Activated CD4-positive, alpha-beta memory T cell treated with anti-CD3 and anti-CD28 coated beads, Interleukin-2, amount 10 ng/mL, durations not matched to agents 7 days and 5 days (primary cell): ENCODE measurements at places on chromosomes 4 and X. TPM values are rescaled to one million over a fixed set of nuclear protein-coding genes. Genes with fewer than 3 reads are reported as not detected.

DNA sequence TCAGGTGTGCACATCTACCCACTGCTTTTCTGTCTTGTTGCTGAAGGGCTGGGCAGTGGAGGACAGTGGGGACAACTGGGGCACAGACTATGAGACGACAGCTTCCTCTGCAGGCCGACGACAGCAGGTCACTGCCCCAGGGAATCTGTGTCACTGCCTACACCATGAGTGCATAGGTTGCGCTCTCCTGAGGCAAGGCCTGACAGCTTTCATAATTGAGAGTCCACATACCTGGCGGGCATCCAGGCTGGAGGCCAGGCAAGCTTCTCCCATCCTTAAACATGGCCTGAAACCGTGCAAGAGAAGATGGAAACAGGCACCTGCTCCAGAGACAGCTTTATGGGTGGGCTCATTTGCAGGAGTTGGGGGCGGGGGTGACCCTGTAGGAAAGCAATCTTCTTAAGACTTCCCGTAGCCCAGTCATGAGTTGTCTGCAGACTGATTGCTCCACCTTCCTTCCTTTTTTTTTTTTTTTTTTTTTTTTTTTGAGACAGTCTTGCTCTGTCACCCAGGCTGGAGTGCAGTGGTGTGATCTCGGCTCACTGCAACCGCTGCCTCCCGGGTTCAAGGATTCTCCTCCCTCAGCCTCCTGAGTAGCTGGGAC lies 2.9 kb downstream of the ANOS1 start:
- H3K27ac ChIP-seq, result no peak overlapping the region
- H3K4me3 ChIP-seq, result no peak overlapping the region
- H3K27me3 ChIP-seq, result peaks cover 24% of the 10 kb centered on the region
- no peaks in the 10 kb centered on the region for H3K36me3 ChIP-seq
- no peak for DNase-seq

DNA sequence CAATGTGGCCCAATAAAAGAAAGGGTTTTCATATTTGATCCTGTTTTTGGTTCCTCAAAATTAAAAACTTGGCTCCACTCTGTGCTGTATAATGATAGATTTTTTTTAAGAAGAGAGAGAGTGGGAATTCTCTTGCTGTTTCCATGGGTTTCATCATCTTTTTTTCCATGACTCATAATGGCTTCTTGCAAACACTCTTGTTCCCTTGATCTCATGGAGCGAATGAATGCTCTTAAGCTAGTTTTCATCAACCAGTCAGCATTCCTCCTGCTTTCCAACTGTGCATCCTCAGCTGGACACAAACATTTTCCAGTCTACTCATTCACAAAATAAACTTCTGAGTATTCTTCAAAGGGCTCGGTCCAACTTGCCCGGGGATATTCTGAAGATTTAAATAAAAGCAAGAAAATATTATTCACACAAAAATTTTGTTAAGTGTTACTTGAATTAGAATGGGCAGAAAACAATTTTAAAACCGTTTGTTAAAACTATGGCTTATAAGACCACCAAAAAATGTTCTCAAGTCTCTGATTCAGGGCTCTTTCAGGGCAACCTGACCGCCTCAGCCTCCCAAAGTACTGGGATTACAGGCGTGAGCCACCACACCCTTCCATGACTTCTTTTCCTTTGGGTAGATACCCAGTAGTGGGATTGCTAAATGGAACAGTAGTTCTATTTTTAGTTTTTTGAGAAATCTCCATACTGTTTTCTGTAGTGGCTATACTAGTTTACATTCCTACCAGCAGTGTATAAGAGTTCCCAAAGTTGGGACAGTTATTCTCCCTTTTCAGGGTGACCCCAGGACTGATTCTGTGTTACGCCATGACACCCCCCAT lies 64.7 kb downstream of the TMEM156 start:
- H3K4me1 ChIP-seq, result peaks cover 3% of the 10 kb centered on the region
- no peak overlapping the region for H3K4me3 ChIP-seq
- no peak overlapping the region for H3K27ac ChIP-seq
- peaks cover 74% of the 10 kb centered on the region for H3K36me3 ChIP-seq
- no peak for DNase-seq

The CAPN6 gene
- not detected for total RNA-seq

The CLGN gene
- not detected for total RNA-seq

DNA sequence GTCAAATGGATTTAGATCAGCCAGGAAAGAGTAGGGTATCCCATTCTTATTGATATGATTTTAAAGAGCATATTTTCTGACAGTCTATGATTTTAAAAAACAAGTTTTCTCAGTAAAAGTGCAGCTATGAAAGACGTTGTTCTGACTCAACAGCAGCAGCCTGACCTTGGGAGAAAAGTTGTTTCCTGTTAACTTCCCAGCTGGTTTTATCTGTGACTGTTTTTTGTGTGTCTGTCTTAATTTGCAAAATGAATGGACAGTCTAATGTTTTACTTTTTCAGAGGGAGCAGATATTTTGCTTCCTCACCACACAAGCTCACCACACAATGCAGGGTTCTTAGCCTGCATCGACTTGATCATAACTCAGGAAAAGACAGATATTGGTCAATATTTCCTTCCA lies 764 bp upstream of the MTHFD2L start:
- peaks cover 20% of the 10 kb centered on the region for H3K4me1 ChIP-seq
- peak overlapping the region; percentile 83 for H3K4me3 ChIP-seq
- H3K36me3 ChIP-seq, result peaks cover 17% of the 10 kb centered on the region
- no peak overlapping the region for H3K27ac ChIP-seq
- peaks cover 27% of the 10 kb centered on the region for H3K27me3 ChIP-seq

- no peaks in the 10 kb centered on the region for H3K27me3 ChIP-seq
- no peak overlapping the region for H3K27ac ChIP-seq
Observed at GRCh38 chr4:168384437-168385141, 66.0 kb upstream of the DDX60 start.

The FAM9C gene
- not detected for total RNA-seq

GRCh38 chrX:15714529-15714928 lies 23.5 kb upstream of the CA5B start:
- H3K4me3 ChIP-seq, result no peak overlapping the region
- no peak overlapping the region for H3K27ac ChIP-seq
- H3K36me3 ChIP-seq, result peaks cover 2% of the 10 kb centered on the region
- DNase-seq, result no peak

GRCh38 chrX:134692233-134692632 lies 34.0 kb upstream of the PLAC1 start:
- H3K36me3 ChIP-seq, result no peaks in the 10 kb centered on the region
- DNase-seq, result no peak
- H3K27ac ChIP-seq, result no peak overlapping the region
- no peaks in the 10 kb centered on the region for H3K4me1 ChIP-seq

The FREM3 gene
- total RNA-seq, result not detected

DNA sequence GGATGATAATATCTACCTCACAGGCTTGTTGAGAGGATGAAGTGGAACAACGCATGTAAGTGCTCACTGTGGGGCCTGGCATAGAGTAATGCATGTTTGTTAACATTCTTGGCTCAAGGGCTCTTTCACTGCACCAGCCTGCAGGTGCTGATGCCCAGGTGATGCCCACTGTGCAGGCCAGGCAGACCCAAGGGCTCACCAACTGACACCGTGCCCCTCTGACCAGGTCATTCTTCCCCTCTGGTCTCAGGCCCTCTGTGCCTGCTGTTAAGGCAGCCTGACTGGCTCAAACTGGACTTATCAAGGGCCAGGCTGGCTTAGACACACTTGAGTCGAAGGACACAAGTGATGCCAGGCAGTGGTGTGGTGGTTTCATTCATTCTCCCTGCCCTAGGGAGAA lies 90.5 kb downstream of the PJA1 start:
- no peaks in the 10 kb centered on the region for H3K4me1 ChIP-seq
- H3K27me3 ChIP-seq, result no peaks in the 10 kb centered on the region
- no peak overlapping the region for H3K4me3 ChIP-seq
- H3K36me3 ChIP-seq, result no peaks in the 10 kb centered on the region
- no peak for DNase-seq
- H3K27ac ChIP-seq, result no peak overlapping the region

- peaks cover 14% of the 10 kb centered on the region for H3K4me1 ChIP-seq
- H3K4me3 ChIP-seq, result no peak overlapping the region
- H3K27ac ChIP-seq, result no peak overlapping the region
- no peaks in the 10 kb centered on the region for H3K27me3 ChIP-seq
Observed at GRCh38 chr4:102735582-102735981, 25.2 kb downstream of the MANBA start.
